ENCODE measurements at places on chromosomes 2 and 18. TPM values are rescaled to one million over a fixed set of nuclear protein-coding genes. Genes with fewer than 3 reads are reported as not detected.

DNA sequence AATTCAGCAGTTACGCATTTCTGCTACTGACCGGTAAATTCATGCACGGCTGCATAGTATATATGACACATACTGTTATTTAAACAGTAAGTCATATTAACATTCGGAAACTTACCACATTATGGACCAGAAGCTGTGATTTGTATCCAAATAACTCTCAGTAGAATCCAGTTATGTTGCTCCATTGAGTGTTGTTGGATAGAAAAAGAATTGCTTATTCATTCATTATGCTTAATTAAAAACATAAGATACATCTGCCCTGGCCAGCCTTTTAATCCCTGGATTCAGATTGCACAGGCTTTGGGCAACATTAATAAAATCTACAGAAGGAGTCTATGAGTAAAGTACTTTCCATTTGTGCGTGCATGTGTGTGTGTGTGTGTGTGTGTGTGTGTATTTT lies 111.3 kb downstream of the CPS1 start:
- no peak overlapping the region for H3K4me3 ChIP-seq
- no peaks in the 10 kb centered on the region for H3K36me3 ChIP-seq
- no peak for DNase-seq
- H3K4me1 ChIP-seq, result no peaks in the 10 kb centered on the region

GRCh38 chr2:54903736-54904554 lies 146.3 kb downstream of the RTN4 start:
- no peaks in the 10 kb centered on the region for H3K36me3 ChIP-seq
- DNase-seq, result peak; percentile 70
- no peak overlapping the region for H3K27ac ChIP-seq
- no peak overlapping the region for H3K4me3 ChIP-seq
- peaks cover 1% of the 10 kb centered on the region for H3K4me1 ChIP-seq

GRCh38 chr2:53505826-53506225 lies 261.8 kb upstream of the CHAC2 start:
- no peaks in the 10 kb centered on the region for H3K36me3 ChIP-seq
- H3K4me1 ChIP-seq, result no peaks in the 10 kb centered on the region
- no peak for DNase-seq

- DNase-seq, result no peak
- H3K4me1 ChIP-seq, result no peaks in the 10 kb centered on the region
- H3K27ac ChIP-seq, result no peak overlapping the region
- H3K27me3 ChIP-seq, result no peaks in the 10 kb centered on the region
Observed at GRCh38 chr18:44586782-44587524, 93.7 kb upstream of the SETBP1 start.

GRCh38 chr2:47815764-47816163 lies 32.8 kb downstream of the MSH6 start:
- peaks cover 89% of the 10 kb centered on the region for H3K36me3 ChIP-seq
- H3K4me1 ChIP-seq, result no peaks in the 10 kb centered on the region
- no peaks in the 10 kb centered on the region for H3K27me3 ChIP-seq
- H3K4me3 ChIP-seq, result no peak overlapping the region
- DNase-seq, result no peak

DNA sequence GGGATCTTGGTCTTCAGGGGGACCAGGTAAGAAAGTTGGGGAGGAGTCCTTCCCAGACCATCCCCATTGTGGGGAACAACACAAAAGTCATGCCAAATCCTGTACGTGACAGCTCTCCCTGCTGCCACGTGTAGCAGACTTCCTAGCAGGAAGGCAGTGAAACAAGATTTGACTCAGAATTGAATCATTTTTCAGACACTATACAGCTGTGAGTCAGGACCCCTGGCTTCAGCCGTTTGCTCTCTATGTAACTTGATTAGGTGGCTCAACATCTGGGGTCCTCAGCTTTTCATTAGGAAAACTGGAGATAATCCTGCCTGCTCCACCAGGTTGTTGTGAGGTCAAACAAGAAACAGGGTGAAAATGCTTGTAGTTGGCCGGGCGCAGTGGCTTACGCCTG lies 32.9 kb upstream of the PDCL3 start:
- H3K27ac ChIP-seq, result no peak overlapping the region
- no peak for DNase-seq
- no peaks in the 10 kb centered on the region for H3K27me3 ChIP-seq
- H3K4me1 ChIP-seq, result no peaks in the 10 kb centered on the region
- H3K4me3 ChIP-seq, result no peak overlapping the region

MAPK4 gene
- total RNA-seq, result not detected

- H3K4me1 ChIP-seq, result no peaks in the 10 kb centered on the region
- DNase-seq, result no peak
- no peaks in the 10 kb centered on the region for H3K27me3 ChIP-seq
- H3K4me3 ChIP-seq, result no peak overlapping the region
- H3K36me3 ChIP-seq, result no peaks in the 10 kb centered on the region
Observed at GRCh38 chr2:226306969-226307368, 492.7 kb downstream of the IRS1 start.

All from CD4-positive, CD25-positive, alpha-beta regulatory T cell (primary cell).